Muscle of leg (tissue), 16 donors: ENCODE measurements at places on chromosomes 16 and 17.
A peak's percentile ranks its signal among the peaks of the same experiment; 100 is the strongest.

DNA sequence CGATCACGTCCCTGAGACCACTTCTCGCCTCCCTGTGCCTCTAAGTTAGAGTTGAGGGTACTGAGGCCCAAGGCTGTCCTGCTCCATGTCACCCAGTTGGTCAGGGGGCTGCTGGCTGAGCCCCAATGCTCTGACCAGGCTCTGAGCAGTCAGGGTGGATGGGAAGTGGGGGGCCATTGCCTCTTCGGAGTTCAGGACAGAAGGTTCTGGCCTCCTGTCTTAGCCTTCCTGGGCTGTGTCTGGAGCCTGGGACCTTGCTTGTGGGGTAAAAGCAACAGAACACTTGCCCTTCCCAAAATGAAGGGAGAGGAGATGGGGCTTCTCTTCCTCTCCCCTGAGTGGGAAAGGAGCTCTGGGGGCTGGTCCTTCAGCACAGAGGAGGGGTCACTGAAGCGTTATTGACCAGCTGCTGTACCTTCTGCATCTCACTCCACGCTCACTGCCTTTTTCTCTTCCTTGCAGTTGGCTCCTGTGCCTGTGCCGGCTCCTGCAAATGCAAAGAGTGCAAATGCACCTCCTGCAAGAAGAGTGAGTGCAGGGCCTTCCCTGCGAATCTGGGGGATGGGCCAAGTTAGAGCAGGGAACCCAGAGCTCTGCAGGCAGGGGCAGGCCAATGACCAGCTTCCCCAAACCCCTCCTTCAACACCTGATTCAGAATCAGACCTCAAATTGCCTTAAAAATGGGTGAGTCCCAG is 580 bp downstream of the MT1X start:
- DNase-seq: no peak

- DNase-seq: no peak
Observed at GRCh38 chr17:37702598-37702997, 42.3 kb downstream of the HNF1B start.

DNA sequence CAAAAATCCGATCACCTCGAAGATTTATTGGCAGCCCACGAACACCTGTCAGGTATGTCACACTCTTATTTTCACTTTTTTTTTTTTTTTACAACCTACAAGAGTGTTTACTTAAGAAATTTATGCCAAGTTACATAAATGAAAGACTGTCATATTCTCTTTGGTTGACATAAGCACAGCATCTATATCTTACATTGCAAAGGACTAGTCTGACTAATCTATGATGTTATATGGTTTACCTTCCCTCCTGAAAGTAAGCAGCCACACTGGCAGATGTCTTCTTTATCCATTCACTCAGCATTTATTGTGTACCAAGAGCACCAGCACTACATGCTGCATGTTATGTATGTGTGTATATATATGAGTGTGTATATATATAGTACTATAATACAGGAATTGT is 156.3 kb downstream of the CDRT15L2 start:
- no peak for DNase-seq

- peak; percentile 79 for DNase-seq
Observed at GRCh38 chr16:67029254-67030096, 526 bp downstream of the CBFB start.

DNA sequence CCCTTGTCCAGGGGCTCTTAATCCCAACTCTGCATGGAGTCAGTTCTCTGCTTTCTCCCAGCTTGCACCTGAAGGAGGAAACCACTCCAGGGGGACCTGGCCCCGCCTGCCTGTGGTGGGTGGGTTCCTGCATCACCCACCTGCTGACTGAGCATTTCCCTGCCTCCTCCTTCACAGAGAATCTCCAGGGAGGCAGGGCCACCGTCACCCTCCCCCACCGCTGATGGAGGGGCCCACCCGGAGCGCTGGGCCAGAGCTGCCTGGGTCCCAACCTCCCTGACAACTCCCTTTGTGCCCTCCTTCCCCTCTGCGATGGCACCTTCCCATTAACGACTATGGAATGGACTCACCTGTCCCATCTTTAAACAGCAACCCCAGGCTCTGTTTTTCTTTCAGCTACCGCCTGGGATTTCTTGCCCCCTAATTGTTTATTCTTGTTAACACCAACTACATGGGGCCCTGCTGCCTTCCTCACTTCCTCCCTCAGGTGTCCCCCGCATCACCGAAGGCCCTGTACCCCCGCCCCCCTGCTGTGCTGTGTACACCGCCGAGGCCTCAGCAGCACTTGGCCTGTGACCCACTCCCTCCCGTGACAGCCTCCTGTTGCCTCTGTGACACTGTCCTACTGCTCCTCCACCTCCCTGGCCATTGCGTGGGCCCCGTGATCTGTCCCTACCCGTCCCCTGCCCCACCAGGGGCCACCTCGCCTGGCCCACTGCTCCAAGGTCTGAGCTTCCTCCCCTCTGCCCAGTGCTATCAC is 842 bp upstream of the TEDC2 start:
- no peak for DNase-seq

GRCh38 chr17:17752821-17753321 is 71.6 kb downstream of the RAI1 start:
- DNase-seq: no peak
